ENCODE measurements at places on chromosomes 6 and 20. TPM values are rescaled to one million over a fixed set of nuclear protein-coding genes. Genes with fewer than 3 reads are reported as not detected.

The ITPA gene
- 54.7 TPM for total RNA-seq

The COL10A1 gene
- total RNA-seq, result not detected

The PACSIN1 gene
- total RNA-seq, result 3.6 TPM

The KHDC1L gene
- 0.56 TPM for total RNA-seq

The MARCKS gene
- total RNA-seq, result 174 TPM

The FOXF2 gene
- total RNA-seq, result 0.27 TPM

The GSTA1 gene
- not detected for total RNA-seq

The TUBE1 gene
- 19.6 TPM for total RNA-seq

DNA sequence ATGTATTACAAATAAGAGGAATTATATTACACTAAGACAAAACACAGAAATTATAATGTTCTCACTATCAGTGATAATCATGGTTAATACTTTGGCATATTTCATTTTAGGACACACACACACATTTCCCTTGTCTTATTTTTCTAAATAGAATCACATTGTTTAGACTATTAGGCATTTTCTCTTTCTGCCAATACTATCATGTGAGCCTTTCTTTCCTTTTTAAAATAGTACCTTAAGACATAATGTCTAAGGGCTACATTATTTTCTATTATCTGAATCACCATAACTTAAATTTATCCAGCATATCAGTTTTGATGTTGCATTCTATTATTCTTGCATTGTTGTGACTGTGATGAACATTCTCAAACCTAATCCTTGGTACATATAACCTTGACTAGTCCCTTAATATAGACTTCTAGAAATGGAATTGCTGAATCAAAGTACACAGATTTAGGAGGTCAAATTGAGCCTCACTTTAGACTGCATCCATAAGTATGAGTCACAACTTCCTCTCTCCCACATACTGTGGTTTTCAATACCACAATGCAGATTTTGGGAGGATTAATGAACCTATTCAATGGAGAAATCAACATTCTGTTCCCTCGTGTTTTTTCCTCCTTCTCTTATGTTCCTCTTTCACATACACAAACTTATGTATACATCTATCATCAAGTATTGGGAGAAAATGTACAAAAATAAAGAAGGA, 212.6 kb downstream of the MOXD1 start:
- no peaks in the 10 kb centered on the region for H3K36me3 ChIP-seq
- H3K27ac ChIP-seq, result no peak overlapping the region
- no peaks in the 10 kb centered on the region for H3K27me3 ChIP-seq
- no peak for DNase-seq
- no peak overlapping the region for H3K4me3 ChIP-seq

- no peak overlapping the region for H3K27ac ChIP-seq
- peaks cover 6% of the 10 kb centered on the region for H3K4me1 ChIP-seq
- H3K4me3 ChIP-seq, result no peak overlapping the region
- no peaks in the 10 kb centered on the region for H3K36me3 ChIP-seq
These were observed 962.9 kb upstream of the SLC35B3 start for GRCh38 chr6:9398071-9398766.

GRCh38 chr6:55131616-55132015, 42.7 kb upstream of the HCRTR2 start:
- H3K4me1 ChIP-seq, result no peaks in the 10 kb centered on the region
- no peaks in the 10 kb centered on the region for H3K36me3 ChIP-seq
- DNase-seq, result no peak

DNA sequence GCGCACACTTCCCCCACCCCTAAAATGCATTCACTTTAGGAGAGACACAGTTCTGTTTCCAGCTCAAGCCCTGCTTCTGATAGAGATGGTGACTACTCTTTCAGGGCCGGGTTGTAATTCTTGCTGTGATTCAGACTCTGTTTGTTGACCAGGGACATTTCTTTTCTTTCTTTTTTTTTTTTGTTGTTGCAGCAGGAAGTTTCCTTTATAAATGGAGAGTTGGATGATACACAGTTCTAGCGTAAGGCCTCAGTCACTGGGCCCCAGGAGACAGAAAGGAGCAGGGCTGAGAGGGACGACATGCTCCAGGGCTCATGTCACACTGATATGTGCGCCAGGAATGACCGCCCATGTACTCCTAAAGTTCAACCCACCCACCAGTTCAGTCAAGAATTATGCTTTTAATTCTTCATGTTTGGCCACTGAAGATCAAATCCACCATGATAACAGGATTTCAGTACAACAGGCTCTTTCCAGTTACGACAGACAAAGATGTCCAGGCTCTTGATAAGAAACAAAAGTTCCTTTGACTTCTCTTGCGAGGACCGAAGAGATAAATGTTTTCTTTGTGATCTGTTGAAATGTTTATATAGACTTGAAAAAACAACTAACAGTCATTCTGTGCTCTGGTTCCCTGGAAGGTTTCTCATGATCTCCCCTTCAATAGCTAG, 142.5 kb downstream of the CD164 start:
- no peaks in the 10 kb centered on the region for H3K27me3 ChIP-seq
- no peak overlapping the region for H3K4me3 ChIP-seq
- H3K4me1 ChIP-seq, result peaks cover 17% of the 10 kb centered on the region

DNA sequence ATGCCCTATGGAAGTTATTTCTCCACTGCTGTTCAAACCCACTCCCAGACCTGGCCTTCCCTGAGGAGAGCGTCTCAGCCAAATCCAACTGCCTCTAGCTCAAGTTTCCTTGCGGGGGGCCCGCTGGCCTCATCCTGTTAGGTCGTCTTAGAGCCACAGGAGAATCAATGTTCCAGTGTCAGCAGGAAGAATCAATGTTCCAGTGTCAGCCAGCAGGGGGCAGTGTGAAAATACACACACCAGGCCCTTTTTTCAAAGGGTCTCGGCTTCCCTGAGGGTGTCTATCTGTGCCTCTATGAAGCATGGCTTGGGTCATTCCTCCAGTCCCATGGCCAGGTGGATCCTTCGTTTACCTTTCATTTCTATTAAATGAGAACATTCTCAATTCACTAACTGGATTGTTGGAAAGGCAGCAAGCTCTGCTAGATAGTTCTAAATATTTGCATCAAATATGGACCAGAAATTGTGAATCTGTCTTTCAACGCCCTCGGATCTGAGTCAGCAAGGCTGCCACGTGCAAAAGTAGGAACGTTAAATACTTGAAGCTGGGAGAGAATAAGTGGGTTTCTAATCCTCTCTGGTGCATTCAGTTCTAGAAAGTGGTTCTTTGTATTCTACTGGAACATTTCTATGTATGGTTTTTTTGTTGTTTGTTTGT, 19.2 kb downstream of the PRND start:
- H3K27me3 ChIP-seq, result peaks cover 33% of the 10 kb centered on the region
- no peak overlapping the region for H3K27ac ChIP-seq
- no peaks in the 10 kb centered on the region for H3K36me3 ChIP-seq
- no peaks in the 10 kb centered on the region for H3K4me1 ChIP-seq

DNA sequence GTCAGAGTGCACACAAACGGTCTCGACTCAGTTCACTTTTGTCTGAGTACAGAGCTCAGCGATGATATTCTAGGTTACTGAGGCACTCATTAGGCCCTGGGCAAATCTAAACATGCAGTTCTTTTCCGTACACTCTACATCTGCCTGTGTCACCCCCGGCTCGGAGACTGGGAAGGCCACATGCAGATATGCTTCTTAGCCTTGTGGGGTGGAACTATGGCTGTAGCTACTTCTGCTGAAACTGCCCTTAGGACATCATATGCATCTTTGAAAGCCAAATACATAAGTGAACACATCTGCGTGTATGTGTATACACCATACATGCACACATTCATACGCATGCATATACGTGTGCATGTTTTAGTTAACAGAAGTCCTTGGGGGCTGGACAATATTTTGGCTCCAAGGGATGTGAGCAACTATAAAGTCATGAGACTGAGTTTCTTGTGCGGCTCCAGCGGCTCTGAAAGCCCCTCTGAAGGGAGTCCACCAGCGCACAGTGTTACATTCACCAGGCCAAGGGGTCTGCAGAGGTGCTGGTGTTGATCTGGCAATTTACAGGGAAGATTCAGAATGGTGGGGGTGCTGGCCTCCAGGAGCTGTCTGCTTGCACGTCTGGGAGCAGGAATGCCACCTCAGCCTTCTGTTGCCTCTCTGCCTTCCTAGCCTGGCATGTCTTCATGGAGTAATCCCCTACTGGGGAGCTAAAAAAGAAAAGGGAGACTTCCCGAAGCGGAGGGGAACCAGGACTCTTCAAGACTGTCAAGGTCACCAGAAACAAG, 31.6 kb downstream of the PSMG4 start:
- no peak for DNase-seq
- no peaks in the 10 kb centered on the region for H3K27me3 ChIP-seq
- H3K36me3 ChIP-seq, result peaks cover 14% of the 10 kb centered on the region
- no peaks in the 10 kb centered on the region for H3K4me1 ChIP-seq
- no peak overlapping the region for H3K27ac ChIP-seq

DNA sequence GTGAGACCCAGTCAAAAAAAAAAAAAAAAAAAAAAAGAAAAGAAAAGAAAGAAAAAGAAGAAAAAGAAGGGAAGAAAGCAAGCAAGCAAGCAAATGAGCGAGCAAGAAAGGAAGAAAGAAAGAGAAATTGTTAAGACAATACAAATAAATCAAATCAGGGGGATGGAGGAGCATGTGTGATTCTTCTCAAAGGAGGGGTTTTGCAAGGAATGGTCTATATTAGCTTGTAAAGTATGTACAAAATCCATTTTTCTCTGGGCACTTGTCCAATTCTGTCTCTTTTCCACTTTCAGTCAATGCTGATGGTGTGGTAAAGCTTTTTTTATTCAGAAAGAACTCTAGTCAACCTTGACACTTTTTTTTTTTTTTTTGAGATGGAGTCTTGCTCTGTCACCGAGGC, 133.7 kb upstream of the TNFAIP3 start:
- peaks cover 62% of the 10 kb centered on the region for H3K4me1 ChIP-seq
- no peak overlapping the region for H3K4me3 ChIP-seq
- H3K27me3 ChIP-seq, result no peaks in the 10 kb centered on the region
- no peak overlapping the region for H3K27ac ChIP-seq
- no peak for DNase-seq

DNA sequence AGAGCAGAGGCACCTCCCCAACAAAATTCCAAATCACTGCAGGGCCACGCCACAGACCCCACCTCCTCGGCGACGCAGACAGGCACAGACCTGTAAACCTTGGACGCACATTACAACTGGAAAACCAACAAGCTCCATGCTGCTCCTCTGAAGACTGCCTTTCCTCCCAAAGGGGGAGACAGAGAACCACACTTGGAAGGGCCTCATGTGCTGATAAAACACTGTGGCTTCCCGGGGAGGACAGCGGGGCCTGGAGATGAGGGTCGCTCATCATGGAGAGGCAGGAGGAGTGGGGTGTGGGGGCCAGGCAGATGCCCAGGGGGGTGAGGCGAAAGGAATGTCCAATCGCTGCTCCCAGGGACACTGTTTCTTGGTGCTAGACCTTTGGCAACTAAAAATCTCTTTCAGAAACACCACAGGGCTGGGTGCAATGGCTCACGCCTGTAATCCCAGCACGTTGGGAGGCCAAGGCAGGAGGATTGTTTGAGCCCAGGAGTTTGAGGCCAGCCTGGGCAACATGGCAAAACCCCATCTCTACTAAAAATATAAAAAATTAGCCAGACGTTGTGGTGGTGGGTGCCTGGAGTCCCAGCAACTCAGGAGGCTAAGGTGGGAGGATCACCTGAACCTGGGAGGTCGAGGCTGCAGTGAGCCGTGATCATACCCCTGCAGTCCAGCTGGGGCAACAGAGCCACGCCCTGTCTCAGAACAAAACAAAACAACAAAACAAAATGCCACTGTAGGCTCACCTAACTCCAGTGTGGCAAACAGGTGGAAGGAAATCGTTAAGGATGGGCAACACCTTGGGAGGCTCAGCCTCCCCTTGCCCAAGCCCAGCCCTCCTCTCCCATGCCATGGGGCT, 53.8 kb downstream of the ABHD12 start:
- no peaks in the 10 kb centered on the region for H3K27me3 ChIP-seq
- no peak for DNase-seq
- H3K27ac ChIP-seq, result no peak overlapping the region
- H3K4me1 ChIP-seq, result peaks cover 16% of the 10 kb centered on the region
- H3K4me3 ChIP-seq, result no peak overlapping the region

GRCh38 chr20:49338061-49338460, 60.2 kb upstream of the ZNFX1 start:
- H3K4me3 ChIP-seq, result no peak overlapping the region
- no peaks in the 10 kb centered on the region for H3K36me3 ChIP-seq
- H3K27ac ChIP-seq, result no peak overlapping the region
- DNase-seq, result no peak

DNA sequence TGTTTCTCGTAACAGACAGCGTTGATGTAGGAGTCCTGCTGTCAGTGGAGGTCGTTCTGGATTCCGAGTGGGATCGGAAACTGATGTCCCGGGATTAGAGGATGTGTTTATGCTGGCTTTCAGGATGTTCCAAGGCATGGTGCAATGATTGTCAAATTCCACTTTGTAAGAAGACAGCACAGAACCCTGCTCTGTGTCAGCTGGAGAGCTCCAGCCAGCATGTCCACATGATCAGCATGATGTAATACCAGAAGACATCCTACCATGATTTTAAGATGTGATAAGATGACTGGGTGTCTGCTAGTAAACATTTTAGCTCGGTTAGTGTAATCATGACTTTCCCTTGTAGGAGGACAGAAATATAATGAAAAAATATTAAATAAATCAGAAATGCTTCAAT, 20.3 kb downstream of the ENPP1 start:
- peak overlapping the region; percentile 39 for H3K27ac ChIP-seq
- H3K4me3 ChIP-seq, result no peak overlapping the region
- peaks cover 54% of the 10 kb centered on the region for H3K4me1 ChIP-seq
- no peak for DNase-seq
- H3K27me3 ChIP-seq, result no peaks in the 10 kb centered on the region

DNA sequence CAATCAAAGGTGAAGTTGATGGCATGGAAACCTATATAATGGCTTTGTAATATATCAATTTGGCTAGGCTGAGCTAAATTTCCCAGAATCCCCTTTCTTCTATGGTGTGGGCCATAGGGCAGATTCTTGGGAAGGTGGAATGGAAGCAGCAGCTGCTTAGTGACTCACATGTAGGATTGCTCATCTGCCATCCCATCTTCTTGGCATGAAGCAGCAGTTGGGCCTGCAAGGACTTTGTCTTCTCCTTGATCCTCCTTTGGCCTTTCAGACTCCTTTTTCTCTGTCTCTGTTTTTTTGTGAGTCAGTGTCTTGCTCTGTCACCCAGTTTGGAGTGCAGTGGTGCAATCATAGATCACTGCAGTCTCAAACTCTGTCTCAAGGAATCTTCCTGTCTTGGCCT, 52.6 kb upstream of the CEP162 start:
- DNase-seq, result no peak
- H3K36me3 ChIP-seq, result no peaks in the 10 kb centered on the region
- no peaks in the 10 kb centered on the region for H3K4me1 ChIP-seq
- peaks cover 8% of the 10 kb centered on the region for H3K27me3 ChIP-seq
- H3K27ac ChIP-seq, result no peak overlapping the region

DNA sequence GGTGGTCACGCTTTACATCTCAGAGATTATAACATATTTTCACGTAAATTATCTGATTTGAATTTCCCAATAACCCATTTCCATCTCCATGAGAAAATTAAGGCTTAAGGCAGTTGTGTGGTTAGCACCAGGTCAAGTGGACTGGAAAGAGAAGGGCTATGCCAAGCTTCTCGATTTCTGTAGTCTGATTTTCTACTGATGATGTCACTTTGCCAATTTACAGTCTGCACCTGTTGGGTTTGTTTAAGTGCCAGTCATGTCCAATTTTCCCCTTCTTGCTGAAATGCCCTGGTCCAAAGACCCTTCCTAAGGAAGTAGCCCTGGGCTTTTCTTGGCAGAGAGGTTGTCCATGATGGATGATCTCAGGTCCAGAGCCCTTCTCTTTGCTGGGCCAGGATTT, 562.3 kb upstream of the BTBD3 start:
- no peak overlapping the region for H3K27ac ChIP-seq
- no peaks in the 10 kb centered on the region for H3K27me3 ChIP-seq
- no peaks in the 10 kb centered on the region for H3K36me3 ChIP-seq
- peaks cover 7% of the 10 kb centered on the region for H3K4me1 ChIP-seq
- H3K4me3 ChIP-seq, result no peak overlapping the region
- no peak for DNase-seq

GRCh38 chr6:137370871-137371633, 123.1 kb downstream of the OLIG3 start:
- no peak overlapping the region for H3K4me3 ChIP-seq
- no peaks in the 10 kb centered on the region for H3K27me3 ChIP-seq
- no peaks in the 10 kb centered on the region for H3K36me3 ChIP-seq

Data from mesothelial cell of epicardium (in vitro differentiated cells).